ENCODE measurements at places on chromosomes 6 and 20.

DNA sequence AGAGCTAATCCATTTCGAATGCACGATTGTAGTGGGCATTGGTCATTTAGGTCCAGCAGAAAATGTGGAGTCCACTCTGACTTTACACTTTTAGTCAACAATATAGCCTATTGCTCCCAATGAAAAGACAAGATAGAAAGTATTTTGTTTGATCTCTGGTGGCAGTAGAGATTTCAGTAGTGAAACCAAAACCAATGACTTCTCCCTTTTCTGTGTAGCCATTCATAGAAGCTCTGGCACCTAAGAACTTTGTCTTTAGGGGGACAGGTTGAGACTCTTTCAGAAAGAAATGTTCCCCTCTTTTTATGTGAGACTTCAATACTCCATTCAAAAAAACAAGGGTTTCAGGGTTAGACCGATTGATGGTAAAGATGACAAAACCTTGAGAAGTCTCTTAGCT is 510.8 kb upstream of the POU3F2 start:
- DNase-seq: no peak

GRCh38 chr6:25930532-25931410 is at the start of gene SLC17A2:
SLC17A2 (minus strand) TSS chr6:25930691; CDS start chr6:25925796, 4,895 bp downstream.
- no peak for DNase-seq

- DNase-seq: no peak
Measured at GRCh38 chr20:25225642-25226432, 22.0 kb upstream of the PYGB start.

GRCh38 chr6:168415098-168415992 is 25.6 kb upstream of the SMOC2 start:
- DNase-seq: no peak

GRCh38 chr6:101582792-101583191 is 189.3 kb downstream of the GRIK2 start:
- DNase-seq: no peak

DNA sequence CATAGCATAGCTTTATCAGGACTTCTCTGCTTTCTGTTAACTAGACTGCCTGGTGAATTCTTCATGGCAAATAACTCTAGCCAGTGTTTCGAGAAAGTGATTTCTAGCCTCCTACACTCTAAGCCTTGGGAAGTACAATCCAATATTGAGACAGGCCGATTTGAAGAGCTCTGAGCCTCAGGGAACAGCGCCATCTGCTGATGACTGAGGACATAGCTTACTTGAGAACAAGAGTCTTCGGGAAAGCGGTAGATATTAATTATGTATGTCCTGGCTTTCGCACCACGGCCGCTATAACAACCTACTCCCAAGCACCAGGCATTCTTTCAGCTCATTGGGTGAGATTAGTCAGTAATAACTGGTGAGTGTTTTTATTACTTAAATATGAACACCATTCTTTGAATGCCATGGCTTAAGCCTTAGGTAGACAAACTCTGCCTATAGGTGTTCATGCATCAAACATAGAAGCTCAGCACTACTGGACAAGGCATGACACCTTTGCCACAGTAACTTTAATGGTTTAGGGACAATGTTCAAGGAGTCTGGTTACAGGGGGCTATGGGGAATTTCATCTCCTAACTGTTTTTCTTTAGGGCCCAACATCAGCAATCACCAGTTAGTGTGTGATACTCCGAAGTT is 518.6 kb downstream of the BMP2 start:
- DNase-seq: peak; percentile 88

DNA sequence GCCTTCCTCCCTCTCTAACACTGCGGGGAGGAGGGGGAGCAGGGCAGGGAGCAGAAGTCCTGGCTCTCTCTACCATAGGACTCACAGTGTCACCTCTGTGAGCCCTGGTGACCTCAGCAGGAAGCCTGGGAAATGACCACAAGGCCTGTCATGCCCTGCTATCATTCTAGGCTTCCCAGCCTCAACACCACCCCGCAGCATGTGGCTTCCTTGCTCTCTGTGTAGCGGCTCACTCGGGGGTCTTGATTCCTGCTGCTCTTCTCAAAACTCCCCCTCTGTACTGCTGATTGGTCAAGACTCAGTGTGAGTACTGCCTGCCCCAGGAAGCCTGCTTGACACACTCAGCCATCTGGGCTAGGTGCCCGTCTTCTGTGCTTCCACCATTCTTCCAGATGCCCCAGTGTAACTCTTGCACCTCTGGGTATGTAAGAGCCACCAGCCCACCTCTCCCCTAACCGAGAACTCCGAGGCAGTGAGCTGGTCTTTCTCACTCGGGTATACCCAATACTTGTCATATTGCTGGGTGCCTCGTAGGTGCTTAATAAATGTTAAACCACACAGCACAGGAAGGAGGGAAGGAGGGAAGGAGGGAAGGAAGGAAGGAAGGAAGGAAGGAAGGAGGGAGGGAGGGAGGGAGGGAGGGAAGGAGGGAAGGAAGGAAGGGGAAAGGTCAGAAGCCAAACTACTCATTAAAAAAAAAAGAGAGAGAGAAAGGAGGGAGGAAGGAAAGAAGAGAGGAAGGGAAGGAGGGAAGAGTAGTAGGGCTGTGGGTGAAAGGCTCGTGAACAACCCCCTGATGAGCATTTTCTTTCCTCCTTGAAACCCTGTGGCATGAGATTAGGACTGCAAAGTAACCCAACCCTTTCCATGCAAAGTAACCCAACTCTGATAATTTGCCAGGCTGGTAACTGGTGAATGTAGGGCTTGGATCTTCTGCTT is 5.0 kb downstream of the MDFI start:
- DNase-seq: no peak

- DNase-seq: peak; percentile 21
Measured at GRCh38 chr6:139243536-139243935, 48.3 kb downstream of the TXLNB start.

- no peak for DNase-seq
Measured at GRCh38 chr6:44224029-44224964, 902 bp downstream of the SLC29A1 start.

DNA sequence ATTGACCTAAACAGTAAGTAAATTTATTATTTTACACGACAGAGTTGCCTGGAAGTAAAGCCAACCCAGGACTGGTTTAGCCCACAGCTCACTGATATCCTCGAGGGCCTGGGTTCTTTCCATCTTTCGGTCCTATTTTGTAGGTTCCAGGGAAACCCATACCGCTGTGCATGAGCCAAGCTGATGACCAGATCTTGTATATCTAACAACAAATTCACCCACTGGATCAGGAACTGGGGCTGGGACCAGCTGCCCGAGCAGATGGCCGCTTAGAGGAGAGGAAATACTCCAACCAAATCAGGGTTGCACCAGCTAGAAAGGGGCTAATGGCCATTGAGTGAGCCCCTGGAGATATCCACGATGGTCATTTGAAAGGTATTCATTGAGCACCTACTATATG is 139.2 kb downstream of the BACH2 start:
- no peak for DNase-seq

- DNase-seq: no peak
Measured at GRCh38 chr6:168037242-168037641, 39.8 kb downstream of the KIF25 start.

- no peak for DNase-seq
Measured at GRCh38 chr20:1015181-1015580, 13.1 kb upstream of the RSPO4 start.

DNA sequence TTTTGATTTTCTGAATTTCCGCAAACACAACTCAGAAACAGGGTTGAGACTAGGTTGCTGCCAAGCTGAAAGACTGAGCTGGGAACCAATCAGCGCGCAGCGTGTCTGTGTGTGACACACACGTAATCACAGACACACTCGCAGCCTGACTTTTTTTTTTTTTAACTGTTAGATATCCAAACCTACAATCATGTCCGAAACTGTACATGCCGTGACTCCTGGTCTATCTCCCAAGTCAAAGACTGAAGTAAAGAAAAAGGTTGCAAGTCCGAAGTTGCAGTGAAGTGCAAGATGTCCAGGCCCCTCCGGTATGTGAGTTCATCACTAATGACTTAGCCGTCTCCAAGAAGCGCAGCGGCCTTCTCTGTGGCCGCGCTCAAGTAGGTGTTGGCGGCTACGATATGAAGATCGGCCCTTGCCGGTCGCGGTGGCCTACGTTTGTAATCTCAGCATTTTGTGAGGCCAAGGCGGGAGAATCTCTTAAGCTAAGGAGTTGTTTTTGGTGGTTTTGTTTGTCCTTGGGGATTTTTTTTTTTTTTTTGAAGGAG is 108.2 kb downstream of the HFE start:
- peak; percentile 96 for DNase-seq

GRCh38 chr6:52505726-52506409 is 71.0 kb downstream of the TRAM2 start:
- DNase-seq: no peak

DNA sequence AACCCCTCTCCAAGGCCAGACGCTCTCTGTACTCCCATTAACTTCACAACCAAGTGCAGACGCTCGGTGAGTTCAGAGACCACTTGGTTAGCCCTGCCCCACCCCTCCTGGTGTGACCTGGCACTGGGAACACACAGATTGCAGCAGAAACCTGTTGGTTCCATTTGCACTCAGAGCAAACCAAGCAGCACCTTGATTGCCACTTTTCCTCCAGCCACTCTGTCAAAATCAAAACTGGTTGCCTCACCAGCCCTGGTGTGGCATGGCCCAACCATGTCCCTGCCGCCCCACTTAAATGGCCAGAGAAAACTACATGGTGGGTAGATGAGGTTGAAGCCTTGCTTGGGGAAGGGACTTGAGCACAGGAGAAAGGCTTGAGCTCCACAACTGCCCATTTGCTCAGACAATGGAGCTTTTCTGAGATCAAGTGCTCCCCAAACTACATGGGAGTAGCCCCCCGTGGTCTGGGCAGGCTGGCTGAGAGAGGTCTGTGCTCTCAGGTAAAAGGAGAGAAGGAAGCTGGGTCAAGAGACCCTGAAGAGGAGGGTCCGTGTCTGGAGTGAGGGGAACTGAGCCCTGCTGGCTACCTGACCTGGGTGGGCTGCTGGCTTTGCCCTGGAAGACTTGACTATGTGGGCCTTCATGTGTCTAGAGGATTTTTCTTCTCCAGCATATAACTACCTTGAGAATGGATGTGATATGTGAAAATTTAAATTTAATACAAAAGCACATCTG is 43.4 kb downstream of the PLCG1 start:
- DNase-seq: no peak

- peak; percentile 13 for DNase-seq
Measured at GRCh38 chr6:86937219-86938079, at the start of gene HTR1E. HTR1E (plus strand) TSS chr6:86937528; CDS start chr6:87015335, 77,807 bp downstream.

DNA sequence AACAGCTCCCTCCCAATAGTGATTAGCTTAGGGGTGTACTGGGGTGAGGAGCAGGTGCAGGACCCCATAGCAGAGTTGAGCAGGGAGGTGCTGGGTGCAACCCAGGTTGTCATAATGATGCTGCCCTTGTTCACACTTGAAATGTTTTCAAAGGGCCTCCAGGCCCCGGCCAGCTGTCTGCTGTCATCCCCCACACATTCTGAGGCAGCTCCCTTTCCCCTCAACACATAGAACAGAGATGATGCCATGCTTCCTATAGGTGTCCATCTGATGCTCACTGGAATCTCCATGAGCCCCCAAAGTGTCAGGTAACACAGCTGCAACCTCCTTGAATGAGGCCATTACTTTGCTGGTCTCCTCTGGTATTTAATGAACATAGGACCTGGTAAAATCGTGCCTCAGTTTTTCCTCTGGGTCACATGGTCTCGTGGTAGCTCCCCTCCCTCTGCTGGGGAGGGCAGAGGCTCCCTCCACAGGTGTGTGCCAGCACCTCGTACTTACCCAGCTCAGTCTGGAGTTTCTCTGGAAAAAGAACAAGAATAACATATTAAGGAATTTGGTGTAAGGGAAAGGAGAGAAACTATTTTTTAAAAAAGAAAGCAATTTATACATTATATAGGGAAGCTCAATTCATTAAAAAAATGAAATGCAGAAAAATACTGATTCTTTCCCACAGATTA is 5.6 kb downstream of the BTNL2 start:
- no peak for DNase-seq

- DNase-seq: no peak
Measured at GRCh38 chr6:82740072-82740471, 325.6 kb downstream of the UBE3D start.

GRCh38 chr20:62186887-62187866 is 4.3 kb downstream of the MTG2 start:
- DNase-seq: no peak

- DNase-seq: no peak
Measured at GRCh38 chr20:62448038-62448437, 20.7 kb upstream of the RBBP8NL start.

DNA sequence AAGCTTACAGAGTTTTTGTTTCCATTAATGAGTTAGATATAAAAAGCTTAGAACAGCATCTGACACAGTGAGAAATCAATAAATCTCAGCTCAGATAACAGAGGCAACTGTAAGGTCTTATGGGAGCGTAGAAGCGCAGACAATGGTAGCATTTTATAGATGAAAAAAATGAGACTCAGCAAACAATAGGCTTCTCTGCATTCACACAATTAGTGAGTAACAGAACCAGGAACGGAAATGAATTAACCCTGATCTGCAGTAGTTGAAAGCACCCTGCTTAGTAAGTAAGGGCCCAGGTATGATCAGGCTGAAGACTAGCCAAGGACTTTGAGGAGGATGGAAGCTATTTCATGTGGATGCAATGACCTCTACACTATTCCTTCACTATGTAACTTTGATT is 147.2 kb upstream of the EYA4 start:
- DNase-seq: no peak
